Activated T-helper 17 cell treated with anti-CD3 and anti-CD28 coated beads, Interleukin-2, amount 50 U/mL, for 72 hours (primary cell): ENCODE measurements at places on chromosomes 4 and X.

- ATAC-seq, result no peak
These were observed 44.8 kb downstream of the RBMX start for GRCh38 chrX:136835761-136836160.

DNA sequence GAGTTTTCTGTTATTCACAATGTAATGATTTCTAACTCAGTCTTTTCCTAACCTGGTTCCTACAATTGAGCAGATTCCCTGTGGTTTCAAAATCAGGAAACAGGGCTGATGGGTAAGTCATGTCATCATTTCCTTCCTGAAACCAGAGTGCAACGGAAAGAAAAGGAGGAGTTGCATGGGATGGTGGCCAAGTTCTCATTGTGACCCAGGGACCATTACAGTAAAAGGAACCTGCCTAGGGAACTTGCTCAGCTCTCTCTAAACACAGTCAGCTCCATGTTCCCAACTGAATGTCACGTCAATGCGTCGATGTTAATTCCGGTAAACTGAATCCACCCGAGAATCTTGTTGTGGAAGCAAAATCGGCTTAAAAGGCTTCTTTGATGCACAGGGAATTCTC is 51.2 kb downstream of the LGI2 start:
- no peak for ATAC-seq

GRCh38 chr4:127997534-127998388 is 32.6 kb downstream of the ABHD18 start:
- peak; percentile 100 for ATAC-seq

DNA sequence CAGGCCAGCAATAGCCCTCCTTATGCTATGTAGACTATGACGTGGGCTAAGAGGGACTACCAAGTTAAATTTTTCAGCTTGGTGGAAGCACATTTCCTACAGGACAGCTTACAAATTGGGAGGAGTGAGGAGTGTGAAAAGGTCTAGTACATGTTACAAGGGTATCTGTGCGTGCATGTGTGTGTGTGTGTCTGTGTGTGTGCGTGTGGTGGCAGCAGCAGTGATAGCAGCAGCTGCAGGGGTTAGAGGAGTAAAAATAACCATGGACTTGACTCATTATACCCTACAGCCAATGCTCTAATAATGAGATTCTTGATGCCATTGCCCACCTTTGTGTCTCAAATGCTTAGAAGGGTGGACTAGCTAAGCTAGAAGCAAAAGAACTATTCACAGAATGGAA is 88.6 kb downstream of the SLC9A7 start:
- ATAC-seq, result no peak

DNA sequence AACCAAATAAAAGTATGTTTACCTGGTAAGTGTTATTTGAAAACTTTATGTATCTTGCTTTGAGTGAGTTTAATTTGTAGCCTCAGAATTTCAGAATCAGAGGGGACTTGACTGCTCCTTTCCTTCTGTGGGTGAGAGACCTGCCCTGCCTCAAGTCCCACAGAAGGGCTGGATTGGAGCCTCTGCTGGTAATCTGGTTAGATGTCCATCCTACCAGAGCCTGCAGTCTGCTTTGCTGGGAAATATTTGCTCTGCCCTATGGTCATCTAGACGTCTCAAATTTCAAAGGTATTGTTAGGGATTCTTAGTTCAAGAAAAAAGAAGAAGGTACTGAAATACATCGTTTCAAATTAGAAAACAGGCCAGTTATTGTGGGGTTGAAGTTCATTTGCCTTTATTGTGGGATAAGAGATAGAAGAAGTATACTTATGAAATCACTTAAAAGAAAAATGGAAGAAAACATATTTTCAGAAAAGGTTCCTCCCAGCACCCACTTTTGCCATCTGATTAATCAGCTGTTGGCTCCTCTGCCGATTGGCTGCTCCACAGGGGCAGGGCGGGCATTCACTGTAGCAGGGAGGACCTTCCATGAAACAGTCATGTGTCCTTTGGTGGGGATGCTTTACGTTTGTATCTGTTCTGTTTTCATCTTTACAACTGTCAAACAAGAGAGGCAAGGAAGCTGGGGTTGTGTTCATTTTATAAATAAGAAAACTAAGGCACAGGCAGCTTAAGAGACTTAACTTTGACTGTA is 73.3 kb upstream of the TLR2 start:
- ATAC-seq, result no peak

DNA sequence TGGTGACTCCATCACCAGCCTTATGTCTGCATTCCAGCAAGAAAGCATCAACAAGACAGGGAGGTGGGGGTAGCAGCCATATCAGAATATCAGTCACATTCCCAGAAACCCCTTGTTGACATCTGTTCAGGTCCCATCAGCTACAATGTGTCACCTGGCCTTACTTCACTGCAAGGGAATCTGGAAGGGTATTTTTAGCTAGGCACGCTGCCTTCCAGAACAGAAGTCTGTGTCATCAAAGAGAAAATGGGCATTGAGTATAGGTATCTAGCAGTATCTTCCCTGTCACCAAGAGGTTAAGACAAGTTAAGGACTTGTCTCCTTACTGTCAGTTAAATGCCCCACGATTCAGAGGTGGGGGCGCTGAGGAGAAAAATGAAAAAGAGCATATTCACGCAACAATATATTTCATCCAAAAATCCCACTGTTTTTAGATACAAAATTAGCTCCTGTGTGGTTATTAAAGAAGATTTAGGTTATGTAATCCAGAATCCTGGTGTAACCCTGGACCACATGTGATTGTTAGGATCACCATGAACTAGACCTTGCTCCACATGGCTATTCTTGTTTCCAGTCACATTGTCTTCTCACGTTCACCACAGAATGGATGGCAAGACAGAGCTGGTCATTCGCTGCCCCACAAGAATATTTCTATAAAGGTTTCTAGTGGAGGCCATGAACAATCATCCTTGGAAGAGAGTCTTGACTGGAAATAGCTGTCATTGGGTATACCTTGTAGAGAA is 60.0 kb upstream of the PDHA1 start:
- no peak for ATAC-seq

GRCh38 chrX:148728901-148729300 is 228.5 kb downstream of the AFF2 start:
- ATAC-seq, result no peak

DNA sequence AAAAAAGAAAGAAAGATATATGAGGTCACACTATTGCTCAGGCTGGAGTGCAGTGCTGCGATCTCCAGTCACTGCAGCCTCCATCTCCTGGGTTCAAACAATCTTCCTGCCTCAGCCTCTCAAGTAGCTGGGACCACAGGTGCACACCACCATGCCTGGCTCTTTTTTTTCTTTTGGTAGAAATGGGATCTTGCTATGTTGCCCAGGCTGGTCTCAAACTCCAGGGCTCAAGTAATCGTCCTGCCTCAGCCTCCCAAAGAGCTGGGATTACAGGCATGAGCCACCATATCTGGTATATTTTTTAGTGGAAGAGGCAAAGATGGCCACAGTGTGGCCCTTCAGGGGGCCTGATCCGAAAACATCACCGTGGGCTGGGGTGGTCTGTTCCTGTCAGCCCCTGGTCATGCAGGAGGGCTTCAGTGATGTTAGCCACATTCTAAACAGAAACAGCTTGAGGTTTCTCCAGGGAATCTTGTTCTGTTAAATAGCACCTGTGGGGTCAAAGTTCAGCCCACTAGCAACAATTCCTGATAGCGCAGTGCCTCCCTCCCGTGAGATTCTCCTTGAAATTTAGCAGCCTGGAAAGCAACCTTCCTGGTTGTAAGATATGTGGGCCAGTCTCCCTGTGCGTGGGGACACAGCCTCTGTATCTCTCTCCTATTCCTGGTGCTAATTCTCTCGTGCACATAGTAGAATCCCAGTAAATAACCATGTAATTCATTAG is 7.3 kb upstream of the DHRSX start:
- ATAC-seq, result no peak

GRCh38 chr4:47729131-47729680 is 108.7 kb downstream of the CORIN start:
- no peak for ATAC-seq

DNA sequence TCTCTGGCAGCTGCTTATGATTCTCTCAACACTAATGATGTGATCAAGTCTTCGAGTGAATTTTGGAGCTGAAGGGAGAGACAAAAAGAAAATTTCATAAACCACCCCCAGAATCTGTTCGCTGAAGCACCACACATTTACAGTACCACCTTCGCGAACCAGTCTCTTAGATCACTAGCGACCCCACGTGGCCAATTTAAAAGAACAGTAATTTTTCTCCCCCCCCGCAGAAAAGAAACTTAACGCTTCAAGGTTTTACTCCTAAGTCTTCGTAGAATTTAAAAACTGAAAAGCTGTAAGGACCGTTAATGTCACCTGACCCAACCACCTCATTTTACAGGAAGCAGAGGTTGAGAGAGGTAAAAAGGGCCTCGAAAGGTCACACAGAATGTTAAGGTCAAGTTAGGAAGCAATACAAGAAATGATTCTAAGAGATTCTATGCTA is 187.5 kb downstream of the QDPR start:
- ATAC-seq, result peak; percentile 57

DNA sequence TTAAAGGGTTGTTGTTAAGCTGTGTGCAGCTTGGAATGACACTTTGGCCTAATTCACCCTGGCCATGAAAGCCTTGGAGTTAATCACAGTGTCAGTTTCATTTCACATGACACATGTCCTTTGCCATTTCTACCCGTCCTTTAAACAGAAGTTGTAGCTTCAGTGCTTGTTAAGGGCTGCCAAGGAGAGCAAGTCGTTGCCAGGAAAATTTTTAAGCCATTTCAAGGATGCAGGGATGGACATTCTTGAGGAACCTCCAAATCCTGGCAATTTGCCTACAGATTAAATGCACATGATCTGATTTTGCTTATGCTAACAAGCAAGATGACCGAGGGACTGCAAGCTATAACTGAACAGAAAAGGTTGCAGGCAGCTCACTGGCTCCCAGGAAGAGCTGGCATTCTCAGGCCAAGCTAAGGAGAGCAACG is 40.5 kb downstream of the SETD7 start:
- no peak for ATAC-seq

DNA sequence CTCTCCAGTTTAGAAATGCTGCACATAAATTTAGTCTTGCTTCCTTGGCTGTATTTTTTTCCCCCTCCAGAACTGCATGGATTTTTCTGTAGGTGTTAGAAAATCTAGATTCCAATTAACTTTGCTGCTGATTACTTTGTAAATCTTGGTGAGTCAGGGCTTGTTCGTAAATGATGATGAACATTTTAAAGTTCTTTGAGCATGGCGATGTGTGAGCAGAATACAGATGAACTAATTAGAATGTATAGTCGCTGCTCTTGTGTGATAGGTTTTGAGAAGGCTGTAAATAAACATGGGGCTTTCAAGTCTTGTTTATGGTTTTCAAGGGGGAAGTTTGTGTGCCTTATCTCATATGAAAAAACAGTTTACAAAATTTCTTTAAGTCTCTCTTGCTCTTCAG is 23.3 kb downstream of the LIMCH1 start:
- no peak for ATAC-seq
